ENCODE measurements at places on chromosomes 6 and 20. TPM values are rescaled to one million over a fixed set of nuclear protein-coding genes. Genes with fewer than 3 reads are reported as not detected.
A peak's percentile ranks its signal among the peaks of the same experiment; 100 is the strongest.

DNA sequence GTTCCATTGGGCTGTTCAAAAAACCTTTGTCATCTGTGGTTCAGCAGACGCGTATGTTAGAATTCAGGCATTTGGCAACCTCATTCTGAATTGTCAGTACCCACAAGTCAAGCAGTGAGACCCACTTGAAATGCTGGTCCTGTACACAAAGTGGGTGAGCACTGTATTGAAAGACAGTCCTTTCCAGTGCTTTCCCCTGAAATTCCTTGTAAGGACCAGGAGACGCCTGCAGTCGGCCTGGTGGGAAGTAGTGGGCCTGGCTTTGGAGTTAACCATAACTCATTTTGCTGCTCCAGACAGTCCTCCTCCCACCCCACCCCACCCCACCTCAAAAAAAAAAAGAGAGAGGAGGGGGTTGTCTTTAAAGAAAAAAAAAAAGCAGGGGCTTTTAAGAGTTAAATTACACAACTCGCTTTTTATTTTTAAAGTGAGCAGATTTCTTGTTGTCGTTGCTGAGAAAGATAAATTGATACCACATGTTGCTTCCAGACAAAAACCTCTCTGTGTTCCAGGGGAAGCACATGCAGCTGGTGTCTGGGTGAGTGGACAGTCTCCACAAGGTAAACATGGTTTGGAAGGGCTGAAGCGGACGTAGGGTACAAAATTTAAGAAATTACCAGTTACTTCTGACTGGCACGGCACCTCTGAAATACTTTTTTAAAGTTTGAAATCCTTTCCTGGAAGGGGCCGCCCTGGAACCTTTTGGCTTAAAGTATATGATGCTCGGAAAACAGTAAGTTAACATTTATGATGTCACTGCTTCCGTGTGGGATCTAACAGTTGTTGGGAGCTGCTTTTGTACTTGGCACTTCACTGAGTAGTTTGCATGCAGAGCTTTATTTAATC lies 95.3 kb downstream of the FOXO3 start:
- H3K4me3 ChIP-seq: no peak overlapping the region
- no peak for DNase-seq
- H3K27ac ChIP-seq: peak overlapping the region; percentile 87
- H3K27me3 ChIP-seq: no peaks in the 10 kb centered on the region

DNA sequence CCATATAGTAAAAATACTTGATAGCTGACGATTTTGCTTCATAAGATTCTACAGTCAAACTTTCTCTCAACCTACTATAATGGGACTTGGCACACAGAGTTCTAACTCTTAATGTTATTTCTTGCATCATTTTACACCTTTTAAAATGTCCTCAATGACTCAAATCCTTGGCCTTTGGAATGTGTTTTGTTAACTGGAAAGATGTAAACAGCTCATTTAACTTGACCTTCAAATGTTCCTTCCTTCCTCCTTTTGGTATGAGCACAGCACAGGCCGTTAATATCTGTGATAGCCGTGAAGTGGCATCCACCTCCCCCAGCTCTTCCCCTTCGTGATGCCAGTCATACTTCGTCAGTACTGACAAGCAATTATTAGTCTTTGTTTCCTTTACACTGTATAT lies 972.0 kb upstream of the CITED2 start:
- no peak for DNase-seq
- H3K27ac ChIP-seq: no peak overlapping the region
- no peaks in the 10 kb centered on the region for H3K36me3 ChIP-seq
- H3K4me3 ChIP-seq: no peak overlapping the region
- no peaks in the 10 kb centered on the region for H3K27me3 ChIP-seq

DNA sequence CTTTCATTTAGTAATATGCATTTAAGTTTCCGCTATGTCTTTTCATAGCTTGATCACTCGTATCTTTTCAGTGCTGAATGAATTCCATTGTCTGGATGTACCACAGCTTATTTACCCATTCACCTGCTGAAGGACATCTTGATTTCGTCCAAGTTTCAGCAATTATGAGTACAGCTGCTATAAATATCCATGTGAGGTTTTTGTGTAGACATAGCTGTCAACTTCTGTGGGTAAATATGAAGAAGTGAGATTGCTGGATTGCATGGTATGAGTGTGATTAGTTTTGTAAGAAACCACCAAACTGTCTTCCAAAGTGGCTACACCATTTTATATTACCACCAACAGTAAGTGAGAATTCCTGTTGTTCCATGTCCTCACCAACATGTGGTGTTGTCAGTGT lies 79.2 kb upstream of the STMND1 start:
- H3K27me3 ChIP-seq: no peaks in the 10 kb centered on the region
- H3K4me3 ChIP-seq: no peak overlapping the region
- H3K36me3 ChIP-seq: no peaks in the 10 kb centered on the region

GRCh38 chr6:156174031-156174890 lies 602.9 kb upstream of the ARID1B start:
- H3K36me3 ChIP-seq: no peaks in the 10 kb centered on the region
- H3K27me3 ChIP-seq: no peaks in the 10 kb centered on the region
- no peak for DNase-seq
- no peak overlapping the region for H3K4me3 ChIP-seq

- no peak overlapping the region for H3K4me3 ChIP-seq
- no peak for DNase-seq
- no peaks in the 10 kb centered on the region for H3K27me3 ChIP-seq
- no peak overlapping the region for H3K27ac ChIP-seq
- H3K4me1 ChIP-seq: peaks cover 25% of the 10 kb centered on the region
- peaks cover 3% of the 10 kb centered on the region for H3K36me3 ChIP-seq
These were observed 39.3 kb downstream of the EIF2S2 start for GRCh38 chr20:34072778-34073177.

DNA sequence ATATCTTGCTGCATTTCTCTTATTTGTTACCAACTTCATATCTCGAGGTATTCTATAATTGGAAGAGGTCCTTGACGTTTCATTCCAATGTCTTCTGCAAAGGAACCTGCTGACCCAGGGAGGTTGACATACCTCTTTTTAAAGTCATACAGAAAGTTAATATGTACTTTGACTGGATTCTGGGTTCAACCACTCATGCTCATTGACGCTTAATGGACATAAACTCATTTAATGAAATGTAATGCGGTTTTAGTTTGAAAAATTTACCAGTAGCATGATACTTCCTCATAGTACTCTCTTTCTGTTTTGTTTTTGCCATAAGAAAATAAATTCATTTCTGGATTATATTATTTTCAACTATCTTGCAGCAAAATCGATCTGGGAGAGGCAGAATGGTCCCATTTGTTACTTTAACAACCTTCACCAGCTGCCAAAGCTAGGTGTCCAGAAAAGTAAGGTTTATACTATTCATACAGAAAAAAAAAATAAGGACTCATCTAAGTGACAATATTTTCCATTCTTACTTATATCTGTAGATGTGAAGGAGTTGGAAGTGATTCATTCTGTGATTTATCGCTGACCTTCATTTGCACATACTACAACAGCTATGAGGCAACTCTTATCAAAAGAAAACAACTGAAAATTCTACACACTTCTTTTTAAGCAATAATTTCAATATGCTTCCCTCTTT lies 101.6 kb downstream of the ATXN1 start:
- no peak for DNase-seq
- H3K4me1 ChIP-seq: no peaks in the 10 kb centered on the region
- H3K27ac ChIP-seq: no peak overlapping the region
- no peaks in the 10 kb centered on the region for H3K36me3 ChIP-seq
- no peak overlapping the region for H3K4me3 ChIP-seq
- no peaks in the 10 kb centered on the region for H3K27me3 ChIP-seq

GRCh38 chr6:11356404-11357155 lies 124.1 kb upstream of the NEDD9 start:
- H3K27me3 ChIP-seq: no peaks in the 10 kb centered on the region
- no peaks in the 10 kb centered on the region for H3K36me3 ChIP-seq
- no peak overlapping the region for H3K4me3 ChIP-seq

DNA sequence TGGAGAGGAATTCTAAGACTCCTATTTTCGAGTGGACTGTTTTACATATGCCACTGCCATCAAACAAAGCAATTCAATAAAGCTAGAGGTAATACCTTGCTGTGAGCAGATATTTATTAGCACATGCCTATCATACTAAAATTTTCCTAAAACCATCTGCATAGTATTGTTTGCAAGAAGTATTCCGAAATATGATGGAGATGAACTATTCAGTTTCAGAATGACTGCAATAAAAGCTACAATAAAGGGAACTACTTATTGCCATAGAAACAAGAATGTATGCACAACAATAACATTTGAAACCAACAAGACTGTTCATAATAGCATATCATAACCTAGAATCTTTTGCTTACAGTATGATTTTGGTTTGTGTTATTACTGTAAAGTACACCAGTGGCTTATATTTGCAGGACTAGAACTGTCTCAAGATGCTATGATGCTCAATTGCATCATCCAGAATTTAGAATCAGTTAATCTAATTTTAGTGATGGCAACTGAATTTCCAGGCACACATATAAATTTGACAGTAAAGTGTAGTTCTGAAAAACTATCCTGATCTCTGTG lies 144.3 kb downstream of the GRIK2 start:
- H3K4me3 ChIP-seq: no peak overlapping the region
- H3K36me3 ChIP-seq: no peaks in the 10 kb centered on the region
- no peak for DNase-seq

GRCh38 chr20:25178563-25179438 lies 16.7 kb upstream of the ENTPD6 start:
- no peak overlapping the region for H3K27ac ChIP-seq
- H3K36me3 ChIP-seq: no peaks in the 10 kb centered on the region
- no peaks in the 10 kb centered on the region for H3K27me3 ChIP-seq
- no peaks in the 10 kb centered on the region for H3K4me1 ChIP-seq

GRCh38 chr6:99192561-99192960 lies 156.9 kb downstream of the FAXC start:
- no peaks in the 10 kb centered on the region for H3K27me3 ChIP-seq
- no peak overlapping the region for H3K4me3 ChIP-seq
- no peaks in the 10 kb centered on the region for H3K4me1 ChIP-seq
- no peaks in the 10 kb centered on the region for H3K36me3 ChIP-seq

- no peaks in the 10 kb centered on the region for H3K4me1 ChIP-seq
- H3K27me3 ChIP-seq: no peaks in the 10 kb centered on the region
- no peak overlapping the region for H3K4me3 ChIP-seq
- no peaks in the 10 kb centered on the region for H3K36me3 ChIP-seq
- no peak for DNase-seq
- H3K27ac ChIP-seq: no peak overlapping the region
These were observed 152.1 kb upstream of the FLRT3 start for GRCh38 chr20:14489544-14489943.

GRCh38 chr6:37779111-37779800 lies 40.3 kb upstream of the ZFAND3 start:
- H3K36me3 ChIP-seq: no peaks in the 10 kb centered on the region
- no peak overlapping the region for H3K4me3 ChIP-seq
- H3K4me1 ChIP-seq: peaks cover 12% of the 10 kb centered on the region
- no peak overlapping the region for H3K27ac ChIP-seq

DNA sequence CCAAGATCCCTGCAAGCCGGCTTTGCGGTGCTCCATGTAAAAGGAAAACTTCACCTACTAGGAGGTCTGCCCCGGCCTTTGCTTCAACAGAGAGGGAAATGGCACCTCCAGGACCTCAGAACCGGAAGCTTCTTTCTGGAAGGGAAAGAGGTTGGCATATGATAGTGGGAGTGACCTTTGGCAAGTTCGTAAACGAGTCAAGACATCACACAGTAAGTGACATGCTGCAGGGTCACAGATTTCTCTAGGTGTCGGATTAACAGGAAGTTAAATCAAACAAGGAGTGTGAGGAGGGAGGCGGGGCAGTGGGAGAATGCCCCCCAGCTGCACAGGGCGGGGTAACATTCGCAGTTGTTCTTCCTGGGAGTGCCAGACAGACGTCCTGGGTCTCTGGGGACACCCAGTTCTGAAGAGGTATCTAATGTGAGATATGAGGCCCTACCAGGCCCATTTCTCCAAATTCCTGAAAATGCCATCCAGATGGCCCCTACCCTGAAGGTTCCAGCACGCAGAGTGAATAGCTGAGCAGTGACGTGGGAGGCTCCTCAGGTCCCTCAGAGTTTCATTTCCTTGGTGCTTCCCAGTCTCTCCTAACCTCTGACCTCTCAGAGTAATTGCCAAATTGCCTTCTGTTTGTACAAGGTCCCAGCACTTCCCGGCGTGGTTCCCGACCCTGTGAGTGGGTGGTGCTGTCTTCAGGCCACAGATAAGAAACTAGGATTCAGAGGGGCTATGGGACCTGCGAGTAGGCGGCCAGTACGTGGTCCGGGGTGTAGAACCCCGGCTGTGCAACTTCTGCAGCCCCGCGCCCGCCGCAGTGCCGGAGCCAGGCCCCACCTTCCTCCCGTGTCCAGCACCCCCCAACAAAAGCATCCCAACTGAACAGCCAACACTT lies 1.9 kb downstream of the RRBP1 start:
- no peaks in the 10 kb centered on the region for H3K36me3 ChIP-seq
- H3K4me1 ChIP-seq: peaks cover 49% of the 10 kb centered on the region
- H3K4me3 ChIP-seq: peak overlapping the region; percentile 92
- H3K27me3 ChIP-seq: no peaks in the 10 kb centered on the region
- DNase-seq: peak; percentile 75

DNA sequence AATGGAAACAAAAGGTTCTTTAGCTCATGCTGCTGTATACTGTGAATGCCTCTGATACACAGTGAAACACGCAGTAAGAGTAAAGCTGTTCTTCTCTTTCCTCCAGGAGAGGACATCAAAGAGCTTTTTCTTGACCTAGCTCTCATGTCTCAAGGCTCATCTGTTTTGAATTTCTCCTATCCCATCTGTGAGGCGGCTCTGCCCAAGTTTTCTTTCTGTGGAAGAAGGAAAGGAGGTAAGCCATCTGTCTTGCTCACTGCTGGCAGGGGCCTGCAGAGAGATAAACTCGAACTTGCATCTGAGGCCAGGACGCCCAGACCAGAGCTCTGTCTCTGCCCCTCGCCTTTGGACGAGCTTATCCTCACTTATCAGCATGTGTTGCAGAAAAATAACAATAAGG lies 37.7 kb downstream of the LY86 start:
- no peak overlapping the region for H3K4me3 ChIP-seq
- H3K36me3 ChIP-seq: no peaks in the 10 kb centered on the region
- no peak for DNase-seq
- no peak overlapping the region for H3K27ac ChIP-seq

DNA sequence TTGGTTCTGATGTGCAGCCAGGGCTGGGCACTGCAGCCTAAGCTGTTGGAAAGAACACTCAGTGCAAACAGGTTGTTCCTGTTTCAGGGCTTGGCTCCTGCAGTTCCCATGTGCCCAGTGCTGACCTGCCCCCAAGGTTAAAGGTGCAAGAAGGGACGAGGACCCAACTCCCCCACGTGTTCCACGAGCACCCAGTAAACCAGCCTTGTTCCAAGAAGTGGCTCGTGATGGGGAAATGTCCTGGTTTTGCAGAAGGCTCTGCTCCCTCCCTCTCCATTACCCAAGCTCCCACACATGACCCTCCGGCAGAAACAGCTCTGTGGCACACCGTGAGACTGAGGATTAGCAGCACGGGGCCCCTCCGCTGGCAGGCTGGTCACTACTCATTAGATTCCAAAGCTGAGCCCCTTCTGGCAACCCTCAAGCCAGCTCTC lies 9.4 kb downstream of the ACSS1 start:
- no peak overlapping the region for H3K4me3 ChIP-seq
- no peaks in the 10 kb centered on the region for H3K27me3 ChIP-seq
- peaks cover 14% of the 10 kb centered on the region for H3K4me1 ChIP-seq
- H3K36me3 ChIP-seq: peaks cover 6% of the 10 kb centered on the region
- H3K27ac ChIP-seq: no peak overlapping the region
- peak; percentile 7 for DNase-seq

GRCh38 chr20:41261790-41262717 lies 55.5 kb downstream of the ZHX3 start:
- H3K27ac ChIP-seq: no peak overlapping the region
- H3K27me3 ChIP-seq: no peaks in the 10 kb centered on the region
- H3K36me3 ChIP-seq: no peaks in the 10 kb centered on the region
- no peaks in the 10 kb centered on the region for H3K4me1 ChIP-seq
- no peak overlapping the region for H3K4me3 ChIP-seq

The RBBP8NL gene
- 9.4 TPM for total RNA-seq

The BTN2A1 gene
- 35.8 TPM for total RNA-seq

The MUC21 gene
- total RNA-seq: not detected

The WASF1 gene
- total RNA-seq: 5.2 TPM

Measured in transverse colon (tissue), 4 donors.